ENCODE measurements at places on chromosomes 7 and 10.
A peak's percentile ranks its signal among the peaks of the same experiment; 100 is the strongest.

DNA sequence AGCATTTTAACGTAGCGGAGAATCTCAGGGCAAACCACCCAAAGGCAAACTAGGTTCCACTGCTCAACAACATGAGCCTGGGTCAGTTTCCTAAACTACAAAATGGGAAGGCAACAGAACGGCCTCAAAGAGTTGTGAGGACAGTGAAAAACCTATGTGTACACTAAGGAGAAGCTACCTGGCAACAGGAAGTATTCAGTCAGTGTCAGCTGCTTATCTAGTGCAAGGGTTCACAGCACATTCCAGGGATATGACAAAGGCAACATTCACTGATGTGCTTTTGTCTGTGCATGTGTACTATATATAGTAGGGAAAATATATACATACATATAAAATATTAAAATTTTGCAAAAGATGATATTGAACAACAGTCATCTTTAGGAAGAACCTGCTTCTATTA, 17.2 kb downstream of the NUDCD3 start:
- DNase-seq = no peak

DNA sequence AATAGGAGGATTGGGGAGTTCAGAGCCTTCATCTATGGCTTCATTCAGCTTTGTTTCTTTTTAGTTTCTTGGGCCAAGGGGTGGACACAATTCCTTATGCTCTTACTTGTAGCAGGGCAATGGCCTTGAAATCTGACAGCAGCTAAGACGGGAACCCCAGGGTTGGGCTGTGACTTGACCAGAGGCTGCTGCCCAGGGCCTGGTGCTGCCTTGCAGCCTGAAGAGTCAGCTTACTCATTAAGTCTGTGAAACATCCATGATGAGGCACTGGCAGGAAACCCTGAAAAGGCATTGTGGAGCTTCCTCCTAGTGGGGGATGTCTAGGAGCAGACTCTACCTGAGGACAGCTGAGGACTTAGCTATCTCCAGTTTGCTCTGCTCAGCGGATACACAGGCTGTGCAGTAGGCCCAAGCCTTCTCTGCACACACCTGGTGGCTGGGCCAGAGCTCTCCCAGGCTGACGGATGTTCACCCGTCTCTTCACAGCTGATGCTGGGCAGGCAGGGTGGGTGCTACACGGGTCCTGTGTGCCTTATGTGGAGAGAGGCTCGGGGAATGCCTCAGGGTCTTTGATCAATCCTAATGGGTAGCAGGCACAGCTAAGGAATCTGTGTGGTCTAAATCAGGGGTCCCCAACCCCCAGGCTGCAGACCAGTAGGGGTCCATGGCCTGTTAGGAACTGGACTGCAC, 17.8 kb downstream of the CXCL12 start:
- DNase-seq = no peak

- no peak for DNase-seq
Observed at GRCh38 chr10:58963101-58963534, 213.3 kb upstream of the PHYHIPL start.

- peak; percentile 75 for DNase-seq
Observed at GRCh38 chr10:86648704-86649427, 5.5 kb upstream of the OPN4 start.

DNA sequence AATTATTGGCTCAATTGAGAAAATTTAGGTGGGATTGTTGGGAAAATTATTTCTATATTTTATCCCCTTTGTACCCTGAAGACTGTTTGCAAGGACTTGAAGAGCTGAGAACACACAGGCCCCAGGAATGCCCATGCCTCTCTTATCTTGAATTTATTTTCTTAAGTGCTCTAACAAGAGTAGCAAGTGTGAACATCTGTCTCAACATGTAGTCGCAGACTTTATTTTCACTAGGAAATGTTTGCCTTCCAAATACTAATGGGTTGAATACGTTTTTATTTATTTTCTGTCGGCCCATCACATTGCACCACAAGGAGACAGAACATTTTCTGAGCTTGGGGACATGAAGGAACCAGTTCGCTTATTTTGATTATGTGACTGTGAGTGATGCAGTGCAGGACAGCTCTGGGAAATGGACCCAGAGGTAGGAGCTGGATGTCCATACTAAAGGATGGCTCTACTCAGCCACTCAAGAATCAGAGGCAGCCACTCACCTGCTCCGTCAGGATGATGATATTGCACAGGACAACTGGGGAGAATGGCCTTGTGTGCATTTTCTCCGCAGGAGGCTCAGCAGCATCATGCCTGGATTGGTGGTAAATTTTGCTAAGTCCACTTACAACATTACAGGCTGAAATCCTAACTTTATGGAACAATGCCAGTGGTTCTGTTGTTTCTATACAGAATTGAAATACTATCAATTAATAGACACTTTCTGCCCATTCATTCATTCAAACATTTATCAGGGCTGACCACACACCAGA, 332.7 kb downstream of the FGFR2 start:
- no peak for DNase-seq

DNA sequence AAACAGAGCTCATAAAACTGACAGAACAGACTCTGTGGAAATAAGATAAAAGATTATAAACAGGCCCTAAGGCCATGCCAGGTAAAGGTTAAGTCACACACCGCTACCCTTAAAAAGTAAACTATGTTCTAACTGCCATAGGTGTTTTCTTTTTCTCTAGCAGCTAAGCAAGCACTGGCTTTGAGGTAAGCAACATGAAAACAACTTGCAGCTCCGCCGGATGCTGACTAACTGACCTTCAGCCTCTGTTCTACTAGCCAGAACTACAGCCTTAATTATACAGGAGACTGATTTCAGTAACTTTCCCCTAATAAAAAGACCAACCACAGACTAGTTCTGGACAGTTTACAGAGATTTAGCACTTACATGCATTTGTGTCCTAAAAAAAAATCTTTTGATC, 708.3 kb downstream of the CCSER2 start:
- DNase-seq = no peak

- DNase-seq = no peak
Observed at GRCh38 chr10:80421707-80422536, 13.6 kb downstream of the PRXL2A start.

GRCh38 chr10:80164596-80164995, 32.1 kb downstream of the PLAC9 start:
- no peak for DNase-seq

DNA sequence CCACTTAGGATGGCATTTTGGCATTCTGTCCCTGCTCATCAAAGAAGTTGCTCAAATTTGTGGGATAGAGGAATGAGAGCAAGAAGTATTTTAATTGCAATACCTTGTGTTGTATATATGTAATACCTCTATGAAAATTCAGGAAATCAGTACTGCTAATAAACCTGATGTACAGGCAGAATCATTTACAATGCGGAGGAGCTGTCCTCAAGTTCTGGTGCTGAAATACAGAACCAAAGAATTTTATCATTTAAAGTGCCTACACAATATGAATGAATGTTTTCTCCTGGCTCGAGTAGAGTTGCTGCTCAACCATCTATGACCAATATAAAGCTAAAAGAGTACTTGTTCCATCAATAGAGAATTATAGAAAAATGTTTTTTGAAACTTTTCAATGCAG, 305.8 kb downstream of the PLXNA4 start:
- DNase-seq = no peak

- no peak for DNase-seq
Observed at GRCh38 chr7:51847461-51848134, 531.0 kb upstream of the COBL start.

DNA sequence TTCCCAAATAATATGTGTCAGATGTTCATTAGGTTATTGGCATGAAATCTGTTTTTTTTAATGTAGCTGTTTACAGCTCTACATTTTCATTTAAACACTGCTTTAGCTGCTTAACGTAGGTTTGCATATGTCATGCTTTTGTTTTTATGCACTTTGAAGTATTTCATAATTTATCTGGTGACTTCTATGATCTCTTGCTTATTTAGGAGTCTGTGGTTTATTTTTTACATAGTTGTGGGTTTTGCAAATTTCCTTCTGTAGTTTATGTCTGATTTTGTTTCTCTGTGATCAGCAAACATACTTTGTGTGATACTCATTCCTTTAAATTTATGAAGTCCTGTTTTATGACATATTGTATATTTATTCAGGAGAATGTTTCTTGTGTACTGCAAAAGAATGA, 606.5 kb upstream of the PFKP start:
- DNase-seq = peak; percentile 45

DNA sequence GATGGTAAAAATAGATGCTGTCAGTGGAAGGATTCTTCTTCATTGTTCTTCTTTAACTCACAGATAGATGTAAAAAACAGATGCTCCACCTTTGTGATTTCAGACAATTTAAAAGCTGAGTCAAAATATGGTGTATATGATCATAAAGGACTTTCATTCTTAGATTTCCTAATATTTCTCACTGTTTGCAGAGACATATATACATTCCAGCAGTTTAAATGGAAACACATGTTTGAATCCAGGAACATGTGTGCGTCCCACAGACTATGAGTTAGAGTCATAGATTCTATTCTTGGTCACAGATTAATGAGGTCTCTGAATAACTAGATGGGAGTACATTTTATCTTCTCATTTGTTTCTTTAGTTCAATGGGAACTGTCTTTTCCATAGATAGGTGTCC, 109.6 kb downstream of the BICC1 start:
- peak; percentile 27 for DNase-seq

- no peak for DNase-seq
Observed at GRCh38 chr7:1986366-1987083, 246.2 kb downstream of the MAD1L1 start.

GRCh38 chr7:69849268-69849667, 251.0 kb downstream of the AUTS2 start:
- no peak for DNase-seq

- DNase-seq = peak; percentile 13
Observed at GRCh38 chr10:71316056-71316785, 2.8 kb upstream of the SLC29A3 start.

DNA sequence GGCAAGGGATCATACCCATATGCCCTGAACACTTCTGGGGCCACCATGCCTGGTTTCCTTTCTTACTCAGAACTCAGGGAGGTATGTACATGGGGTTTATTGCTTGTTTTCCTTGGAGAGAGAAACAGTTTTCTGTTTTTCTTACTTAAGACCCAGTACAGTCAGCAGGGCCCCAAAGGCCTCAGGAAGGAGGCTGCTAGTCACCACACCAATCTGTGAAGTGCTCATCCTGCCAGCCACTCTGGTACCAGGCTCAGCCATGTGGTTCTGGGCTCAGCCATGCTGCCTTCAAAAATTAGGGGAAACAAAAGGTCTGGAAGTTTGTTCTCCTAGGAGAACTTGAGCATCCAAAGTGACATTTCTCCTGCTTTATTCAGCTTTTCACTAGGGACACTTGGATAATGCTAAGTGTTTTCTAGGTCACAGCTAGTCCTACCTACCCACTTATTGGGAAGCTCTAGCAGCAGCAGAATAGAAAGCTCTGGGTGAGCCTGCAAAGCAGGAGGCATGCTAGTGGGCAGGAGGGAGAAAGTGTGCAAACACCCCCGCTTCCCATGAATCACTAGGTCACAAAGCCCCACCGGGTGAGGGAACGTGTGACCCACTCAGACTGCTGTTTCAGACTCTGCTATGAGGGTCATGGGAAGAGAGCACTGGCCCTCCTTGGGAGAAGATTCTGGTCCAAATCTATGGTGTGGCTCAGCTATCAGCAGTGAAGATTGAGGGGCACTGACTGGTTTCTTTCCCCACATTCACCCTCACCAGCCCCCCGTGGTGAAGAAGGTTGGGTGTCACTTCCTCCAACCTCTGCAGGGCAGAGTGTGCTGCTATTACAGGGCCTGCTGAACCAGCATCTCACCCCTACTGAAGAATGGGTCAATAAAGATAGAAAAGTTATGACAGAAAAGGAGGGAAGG, 23.9 kb downstream of the NUDCD3 start:
- peak; percentile 48 for DNase-seq

DNA sequence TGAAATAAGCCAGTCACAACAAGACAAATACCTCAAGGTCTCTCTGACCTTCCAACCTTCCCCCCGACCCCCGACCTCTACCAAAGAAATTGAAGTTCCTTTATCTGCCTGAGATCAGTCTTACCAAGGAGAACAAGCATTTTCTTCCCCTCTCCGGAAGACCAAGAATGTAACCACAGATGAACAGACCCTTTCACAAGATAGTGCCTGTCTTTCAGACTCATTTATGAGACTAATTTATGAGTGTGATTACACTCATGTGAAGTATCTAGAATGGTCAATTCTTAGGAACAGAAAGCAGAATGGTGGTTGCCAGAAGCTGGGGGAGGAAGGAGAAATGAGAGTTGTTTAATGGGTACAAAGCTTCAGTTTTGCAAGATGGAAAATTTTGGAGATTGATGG, 108.9 kb upstream of the MKLN1 start:
- no peak for DNase-seq

DNA sequence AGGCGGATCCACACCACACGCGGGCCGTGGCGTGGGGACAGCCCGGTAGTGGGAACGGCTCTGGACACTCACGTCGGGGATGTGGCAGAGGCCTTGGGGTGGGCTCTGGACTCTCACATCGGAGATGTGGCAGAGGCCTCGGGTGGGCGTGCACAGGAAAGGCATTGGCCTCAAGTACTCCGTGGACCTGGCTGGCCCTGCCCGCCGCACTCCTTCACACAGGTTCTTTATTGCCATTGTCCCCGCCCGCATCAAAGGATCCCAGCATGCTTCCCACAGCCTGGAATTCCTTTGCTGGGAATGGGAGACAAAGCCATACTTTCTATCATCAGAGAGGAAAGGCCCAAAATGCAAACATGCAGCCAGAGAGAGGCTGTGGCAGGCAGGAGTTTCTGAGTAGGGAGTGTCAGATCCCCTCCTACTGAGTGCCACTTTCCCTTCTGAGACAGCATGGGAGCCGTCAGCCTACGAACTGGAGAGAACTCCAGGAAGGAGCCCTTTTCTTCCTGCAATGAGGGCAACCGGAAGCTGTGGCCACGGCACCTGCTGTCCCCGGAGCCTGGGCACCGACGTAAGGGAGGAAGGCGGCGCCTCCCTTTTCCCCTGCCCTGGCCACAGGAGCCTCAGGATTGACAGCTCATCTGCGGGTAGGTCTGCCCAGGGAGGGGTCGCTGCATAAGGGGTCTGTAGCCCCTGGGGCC, 51.5 kb downstream of the RBM17 start:
- DNase-seq = no peak

- DNase-seq = peak; percentile 48
Observed at GRCh38 chr7:20330928-20331909, 519 bp downstream of the ITGB8 start.

- DNase-seq = no peak
Observed at GRCh38 chr7:134414109-134414508, 44.8 kb downstream of the AKR1B1 start.

GRCh38 chr7:156059369-156059768, 247.1 kb upstream of the SHH start:
- DNase-seq = no peak

DNA sequence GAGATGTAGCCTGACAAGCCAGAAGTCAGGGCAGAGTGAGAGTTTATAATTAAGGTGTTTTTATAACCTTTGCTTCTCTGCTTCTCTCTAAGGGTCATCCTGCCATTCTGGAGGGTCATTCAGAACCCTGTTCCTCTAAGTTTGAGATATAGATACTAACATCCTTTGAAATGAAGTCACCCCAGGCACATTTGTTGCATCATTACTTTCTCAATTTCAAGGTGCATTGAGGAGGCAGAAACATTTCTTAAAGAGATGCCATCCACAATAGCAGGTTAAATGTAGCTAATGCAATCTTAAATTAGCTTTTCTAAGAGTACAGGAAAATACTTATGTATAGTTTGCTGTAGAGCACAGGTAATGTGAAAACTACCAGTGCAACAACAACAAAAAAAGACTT, 106.4 kb downstream of the LRRC4 start:
- no peak for DNase-seq
